Ovary (tissue), 10 donors: ENCODE measurements at places on chromosomes 6 and 20. TPM values are rescaled to one million over a fixed set of nuclear protein-coding genes. Genes with fewer than 3 reads are reported as not detected.

Gene RTF2
- 32.3 TPM for total RNA-seq

Gene SEMG1
- total RNA-seq, result not detected

Gene IMPG1
- total RNA-seq, result not detected

GRCh38 chr20:62881662-62882395, 20.2 kb upstream of the TCFL5 start:
- DNase-seq, result no peak

DNA sequence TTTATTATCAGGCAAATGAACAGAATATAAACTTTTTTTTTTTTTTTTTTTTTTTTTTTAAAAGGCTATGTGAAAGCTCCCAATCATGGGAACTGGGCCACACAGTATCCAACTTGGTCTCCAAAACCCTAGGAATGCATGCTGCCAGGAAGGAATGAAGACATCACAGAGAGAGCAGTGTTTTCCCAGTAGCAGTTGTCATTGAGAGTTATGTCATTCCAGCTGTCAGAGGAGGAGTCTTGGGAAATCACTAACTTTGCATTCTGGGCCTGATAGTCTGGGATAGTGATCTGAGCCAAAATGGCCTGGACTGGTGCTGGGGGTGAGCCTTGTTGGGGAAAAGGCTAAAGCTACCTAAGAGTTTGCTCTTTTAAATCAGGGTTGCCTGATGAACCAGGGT, 231.3 kb upstream of the MAP3K7 start:
- DNase-seq, result no peak

GRCh38 chr20:61766921-61767610, 298.6 kb downstream of the TAF4 start:
- no peak for DNase-seq

DNA sequence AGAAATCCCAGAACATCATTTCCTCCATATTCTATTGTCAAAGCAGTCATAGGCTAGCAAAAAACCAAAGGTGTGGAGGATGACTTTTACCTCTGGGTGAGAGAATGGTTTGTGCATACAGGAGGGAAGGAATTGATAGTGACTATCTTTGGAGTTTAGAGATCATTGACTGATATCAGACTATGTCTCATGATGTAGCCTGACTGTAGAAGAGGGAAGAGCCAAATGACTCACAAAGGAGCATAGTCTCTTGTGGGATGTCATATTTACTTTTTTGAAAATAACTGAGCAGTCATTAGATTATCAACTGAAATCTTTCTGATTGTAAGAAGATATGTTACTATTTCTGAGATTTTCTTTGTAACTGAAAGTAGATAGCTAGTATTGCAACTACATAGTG, 158.5 kb downstream of the FLRT3 start:
- DNase-seq, result no peak

GRCh38 chr6:16421462-16421960, 183.1 kb downstream of the GMPR start:
- DNase-seq, result no peak

- DNase-seq, result no peak
Measured at GRCh38 chr20:49661560-49662329, 51.9 kb downstream of the B4GALT5 start.

GRCh38 chr6:17130786-17131185, 28.9 kb downstream of the STMND1 start:
- DNase-seq, result no peak

- peak; percentile 47 for DNase-seq
Measured at GRCh38 chr6:33696548-33697518, 14.7 kb downstream of the UQCC2 start.

- DNase-seq, result peak; percentile 64
Measured at GRCh38 chr6:105794239-105794638, 291.9 kb upstream of the PRDM1 start.

- DNase-seq, result no peak
Measured at GRCh38 chr20:10388597-10388996, 45.4 kb downstream of the MKKS start.

DNA sequence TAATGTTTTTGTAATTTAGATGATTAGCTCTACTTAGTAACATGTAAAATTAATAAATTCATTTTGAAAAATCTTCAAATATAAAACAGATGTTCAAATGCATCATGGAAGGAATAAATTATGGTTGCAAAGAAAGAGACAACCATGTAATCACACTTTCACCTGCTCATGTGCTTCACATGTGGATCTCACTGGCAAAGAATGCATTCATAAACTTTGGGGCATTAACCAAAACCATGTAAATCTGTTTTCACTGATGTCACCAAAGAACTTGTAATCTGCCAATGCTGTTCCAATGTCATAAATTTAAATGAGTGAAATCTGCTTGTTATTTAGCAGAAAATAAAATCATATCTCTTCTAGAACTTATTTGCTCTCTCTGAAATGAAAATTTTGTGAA, 142.7 kb downstream of the TENT5A start:
- DNase-seq, result no peak

DNA sequence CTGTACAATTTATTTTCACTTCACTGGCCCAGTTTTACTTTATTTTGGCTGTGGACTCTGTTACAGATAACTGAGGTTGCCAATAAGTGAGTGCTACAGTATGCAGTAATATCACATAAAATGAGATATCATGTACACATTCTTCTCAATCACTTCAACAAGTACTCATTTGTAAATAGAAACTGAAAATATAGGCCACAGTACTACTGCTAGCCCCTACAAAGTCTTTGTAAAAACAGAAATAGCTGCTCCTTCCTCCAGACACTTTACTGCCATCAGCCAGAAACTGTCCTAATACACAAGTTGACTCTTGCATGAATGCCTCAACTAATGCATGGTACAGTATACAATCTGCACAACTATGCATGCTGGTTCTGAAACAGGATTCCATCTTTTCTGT, 9.2 kb downstream of the DTNBP1 start:
- DNase-seq, result no peak

DNA sequence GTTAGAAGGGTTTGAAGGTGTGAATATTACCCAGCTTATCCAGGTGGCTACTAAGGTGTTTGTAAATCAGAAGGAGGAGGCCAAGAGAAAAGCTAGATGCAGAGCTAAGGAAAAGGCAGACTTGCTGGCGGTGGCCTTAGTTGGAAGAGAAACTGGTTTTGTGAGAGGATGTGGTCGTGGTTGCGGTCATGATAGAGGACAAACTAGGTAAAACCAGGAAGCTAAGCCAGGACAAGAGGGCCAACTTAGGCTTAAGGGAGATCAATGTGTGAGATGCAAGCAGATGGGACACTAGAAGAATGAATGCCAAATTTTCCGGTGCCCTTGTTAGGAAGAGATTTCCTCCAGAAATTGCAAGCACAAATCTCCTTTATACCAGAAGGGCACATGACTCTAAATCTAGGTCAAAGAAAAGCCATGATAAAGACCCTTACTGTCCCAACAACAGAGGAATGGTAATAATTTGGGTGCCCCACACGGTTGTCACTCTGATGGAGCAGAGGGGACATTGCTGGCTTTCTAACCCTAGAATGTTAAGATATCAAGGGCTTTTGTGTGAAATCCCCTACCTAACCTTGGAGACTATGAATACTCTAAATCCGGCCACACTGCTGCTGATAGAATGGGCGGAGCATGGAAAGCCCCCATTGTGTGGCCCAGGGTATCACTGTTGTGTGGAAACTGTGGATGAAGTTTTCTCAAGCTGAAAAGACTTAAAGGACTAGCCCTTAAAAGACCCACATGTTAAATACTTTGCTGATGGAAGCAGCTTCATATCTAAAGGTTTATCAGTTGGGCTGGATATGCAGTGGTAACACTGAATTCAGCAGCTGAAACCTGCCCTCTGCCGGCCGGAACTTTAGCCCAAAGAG, 7.8 kb downstream of the IL22RA2 start:
- no peak for DNase-seq

- DNase-seq, result no peak
Measured at GRCh38 chr6:128251445-128252340, 268.7 kb downstream of the PTPRK start.

GRCh38 chr6:95242560-95242959, 334.8 kb upstream of the MANEA start:
- no peak for DNase-seq

DNA sequence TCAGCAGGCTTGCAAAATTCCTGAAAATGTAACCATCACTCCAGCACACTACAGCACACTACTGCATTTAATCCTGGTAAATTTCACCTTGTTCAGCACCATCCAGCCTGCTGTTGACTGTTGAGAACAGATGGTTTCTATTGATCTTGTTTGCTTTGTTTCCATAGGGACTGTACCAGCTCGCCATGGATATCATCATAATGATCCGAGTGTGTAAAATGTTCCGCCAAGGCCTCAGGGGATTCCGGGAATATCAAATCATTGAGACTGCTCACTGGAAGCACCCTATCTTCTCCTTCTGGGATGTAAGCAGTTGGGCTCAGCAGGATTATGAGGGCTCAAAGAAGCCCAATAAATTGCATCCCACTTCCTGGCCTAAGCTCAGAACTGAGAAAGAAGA, 4.1 kb downstream of the CNBD2 start:
- DNase-seq, result no peak

- no peak for DNase-seq
Measured at GRCh38 chr6:112307707-112308106, 39.4 kb upstream of the RFPL4B start.

GRCh38 chr6:22954749-22955385, 385.5 kb downstream of the HDGFL1 start:
- DNase-seq, result no peak

GRCh38 chr6:25685896-25686295, 33.9 kb downstream of the SCGN start:
- no peak for DNase-seq

DNA sequence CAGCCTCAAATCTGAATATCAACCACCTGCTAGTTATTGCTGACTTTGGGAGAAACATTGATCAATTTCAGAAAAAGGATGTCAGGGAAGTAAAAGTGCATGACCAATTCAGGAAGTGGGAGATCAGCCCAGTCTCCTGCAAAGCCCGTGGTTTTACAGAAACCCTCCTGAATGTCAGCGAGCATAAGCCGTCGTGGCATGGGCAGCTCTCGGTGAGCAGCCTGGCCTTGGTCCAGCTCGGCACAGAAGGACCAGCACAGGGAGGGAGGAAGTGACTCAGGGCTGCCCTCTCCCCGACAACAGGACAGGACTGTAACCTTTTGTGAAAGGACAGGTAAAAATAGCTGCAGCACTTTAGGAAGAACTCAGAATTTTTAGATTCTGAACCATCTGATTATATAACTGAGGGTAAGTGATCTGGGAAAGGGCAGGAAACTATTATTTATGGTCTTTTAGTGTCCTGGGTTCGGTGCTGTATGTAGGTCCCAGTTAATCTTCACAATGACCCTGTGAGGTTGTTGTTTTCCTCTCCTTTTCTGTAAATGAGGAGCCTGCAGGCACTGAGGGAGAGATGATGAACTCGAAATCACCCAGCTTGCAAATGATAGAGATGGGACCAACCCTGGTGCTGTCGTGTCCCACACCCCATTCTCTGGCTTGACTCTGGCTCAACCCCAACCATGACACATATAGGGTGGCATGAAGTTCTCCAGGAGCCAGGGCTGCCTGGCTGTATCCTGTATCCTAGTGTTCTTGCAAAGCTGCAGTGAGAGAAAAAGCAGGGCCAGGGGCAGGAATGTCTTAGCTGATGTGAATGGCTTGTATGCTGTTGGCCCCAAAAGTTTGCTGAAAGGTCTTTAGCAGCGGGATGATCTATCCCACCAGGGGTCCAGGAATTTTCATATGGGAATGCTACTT, 37.6 kb downstream of the NRN1 start:
- DNase-seq, result peak; percentile 24

- DNase-seq, result no peak
Measured at GRCh38 chr20:51533291-51534172, 9.0 kb downstream of the NFATC2 start.

GRCh38 chr20:50415516-50416268, 94.5 kb upstream of the PTPN1 start:
- peak; percentile 99 for DNase-seq
